ENCODE measurements at places on chromosomes 16 and 17.
A peak's percentile ranks its signal among the peaks of the same experiment; 100 is the strongest.

GRCh38 chr17:9900784-9901183 is 4.3 kb downstream of the RCVRN start:
- DNase-seq = no peak

- no peak for DNase-seq
These were observed 47.7 kb downstream of the CMIP start for GRCh38 chr16:81492311-81492761.

GRCh38 chr16:89909777-89910716 is 8.6 kb upstream of the MC1R start:
- peak; percentile 52 for DNase-seq

DNA sequence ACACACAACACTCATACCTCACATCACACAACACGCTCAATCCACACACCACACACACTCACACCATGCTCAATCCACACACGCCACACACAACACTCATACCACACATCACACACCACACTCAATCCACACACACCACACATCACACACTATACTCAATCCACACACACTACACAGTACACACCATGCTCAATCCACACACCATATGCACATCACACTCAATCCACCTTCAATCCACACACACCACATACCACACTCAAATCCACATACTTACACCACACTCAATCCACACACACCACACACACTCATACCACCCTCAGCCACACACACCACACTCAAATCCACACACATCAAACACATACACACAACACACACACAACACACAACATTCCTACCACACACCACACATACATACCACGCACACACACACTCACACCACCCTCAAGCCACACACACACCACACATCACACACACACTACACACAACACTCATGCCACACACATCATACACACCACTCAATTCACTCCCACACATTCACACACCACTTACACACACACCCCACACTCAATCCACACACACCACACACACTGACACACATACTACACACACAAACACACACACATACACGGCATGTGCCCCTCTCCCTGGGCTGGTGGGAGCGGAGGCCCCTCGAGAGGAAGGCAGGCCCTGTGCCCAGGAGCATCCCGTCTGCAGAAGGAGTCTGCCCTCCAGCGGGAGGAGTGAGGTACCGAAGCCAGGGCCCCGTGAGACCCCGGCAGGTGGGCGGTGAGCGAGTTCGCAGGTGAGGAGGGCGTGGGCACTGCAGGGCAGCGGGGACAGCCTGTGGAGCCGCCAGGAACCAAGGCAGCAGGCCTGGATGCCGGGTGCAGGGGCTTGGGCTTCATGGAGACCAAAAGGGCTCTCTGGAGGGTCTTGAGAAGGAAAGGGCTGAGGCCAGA is 33.1 kb upstream of the RPTOR start:
- DNase-seq = no peak

GRCh38 chr17:37564252-37564651 is 45.0 kb downstream of the SYNRG start:
- DNase-seq = no peak

DNA sequence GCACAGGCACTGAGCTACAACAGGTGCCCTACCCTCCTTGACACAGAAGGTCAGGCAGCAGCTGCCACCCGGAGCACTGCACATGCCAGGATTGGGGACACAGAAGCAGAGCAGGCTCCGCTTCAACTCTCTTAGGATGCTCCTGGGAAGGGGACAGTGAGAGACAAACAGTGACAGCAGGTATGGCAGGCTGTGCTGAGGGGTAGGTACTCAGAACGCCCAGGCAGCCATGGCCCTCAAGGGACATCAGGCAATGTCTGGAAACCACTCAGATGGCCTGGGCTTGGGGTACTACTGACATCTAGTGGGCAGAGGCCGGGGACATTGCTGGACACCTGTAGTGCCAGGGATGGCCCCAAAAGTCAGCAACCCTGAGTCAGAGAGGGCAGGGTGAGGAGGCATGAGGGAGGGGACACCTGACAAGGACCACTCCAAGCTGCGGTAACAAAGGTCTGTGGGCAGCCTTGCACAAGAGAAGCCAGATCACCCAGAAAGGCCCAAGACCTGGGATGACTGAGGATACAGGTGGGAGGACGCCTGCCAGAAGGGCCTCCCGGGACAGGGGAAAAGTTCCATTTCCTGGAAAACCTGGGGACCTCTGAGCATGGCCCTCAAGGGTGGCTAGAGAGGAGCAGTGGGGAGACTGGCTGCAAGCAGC is 21.2 kb downstream of the PEMT start:
- no peak for DNase-seq

GRCh38 chr16:77789085-77790008 is 983 bp downstream of the VAT1L start:
- DNase-seq = no peak

Measured in activated T-helper 1 cell treated with Interleukin-2 at 50 U/mL for 16 hours (primary cell).